ENCODE measurements at places on chromosomes 6 and 20. TPM values are rescaled to one million over a fixed set of nuclear protein-coding genes. Genes with fewer than 3 reads are reported as not detected.

DNA sequence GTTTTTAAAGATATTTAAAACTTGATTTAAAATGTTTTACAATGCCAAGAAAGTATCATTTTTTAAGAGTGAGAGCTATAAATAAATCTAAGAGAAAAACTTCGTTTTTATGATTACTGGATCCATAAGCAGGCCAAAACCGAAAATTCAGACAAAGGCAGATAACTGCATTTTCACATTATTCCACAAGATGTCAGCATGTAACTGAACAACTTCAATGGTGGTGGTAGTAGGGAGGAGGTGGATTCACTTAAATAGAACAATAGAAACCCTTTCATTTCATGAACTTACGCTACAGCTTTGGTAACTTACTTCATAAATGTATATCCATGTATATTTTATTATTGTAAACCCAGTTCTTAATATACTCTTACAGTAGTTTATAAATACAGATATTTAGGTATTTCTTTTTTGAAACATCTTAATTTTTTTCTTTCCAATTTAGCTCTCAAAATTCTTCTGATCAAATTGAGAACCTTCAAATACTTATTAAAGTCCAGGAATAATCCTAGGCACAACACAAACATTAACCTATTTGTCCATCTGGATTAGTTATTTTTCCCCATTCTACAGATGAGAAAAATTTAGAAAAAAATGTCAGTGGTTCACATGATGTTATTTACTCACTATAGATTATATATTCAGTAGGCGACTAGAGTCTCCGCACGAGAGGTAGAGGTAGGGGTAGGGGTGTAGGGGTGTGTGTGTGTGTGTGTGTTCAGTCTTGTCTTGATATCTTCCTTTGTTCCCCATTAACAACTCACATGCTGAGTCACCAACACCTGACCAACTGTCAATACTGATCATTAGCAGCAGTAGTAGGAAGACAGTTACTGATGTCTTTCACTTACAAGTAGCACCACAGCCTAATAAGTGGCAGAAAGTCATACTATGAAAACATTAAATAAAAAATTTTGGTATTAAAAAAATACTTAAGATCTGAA, 111.5 kb downstream of the ARHGAP18 start:
- peak; percentile 67 for DNase-seq

- no peak for DNase-seq
These were observed 59.7 kb upstream of the SUPT3H start for GRCh38 chr6:45437439-45437815.

DNA sequence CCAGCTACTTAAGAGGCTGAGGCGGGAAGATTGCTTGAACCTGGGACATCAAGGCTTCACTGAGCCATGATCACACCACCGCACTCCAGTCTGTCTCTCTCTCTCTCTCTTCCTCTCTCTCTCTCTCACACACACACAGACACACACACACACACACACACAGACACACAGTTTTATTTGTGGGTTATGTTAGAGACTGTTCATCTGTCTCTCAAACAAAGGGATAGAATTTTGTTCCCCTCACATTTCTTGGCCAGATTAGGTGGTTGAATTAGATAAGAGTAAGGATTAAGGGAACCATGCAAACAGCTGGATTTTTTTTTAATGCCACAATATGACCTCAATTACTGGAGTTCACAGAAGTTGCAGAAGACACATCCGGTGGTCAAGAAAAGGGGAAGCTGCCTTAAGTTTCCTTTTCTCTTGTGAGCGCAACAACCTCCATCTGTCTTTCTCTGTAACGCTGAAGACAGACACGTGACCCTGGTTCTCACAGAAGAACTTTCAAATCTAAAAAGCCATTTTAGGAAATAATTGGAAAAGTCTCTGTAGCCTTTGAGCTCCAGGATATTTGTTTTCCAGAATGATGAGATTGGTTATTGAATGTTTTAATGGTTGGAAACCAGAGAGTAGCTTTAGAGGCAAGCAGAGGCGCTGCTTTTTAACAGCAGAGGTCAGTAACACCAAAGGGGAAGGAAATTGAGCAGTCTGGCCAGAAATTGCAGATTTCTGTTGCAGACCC, 32.9 kb upstream of the LGSN start:
- peak; percentile 80 for DNase-seq

DNA sequence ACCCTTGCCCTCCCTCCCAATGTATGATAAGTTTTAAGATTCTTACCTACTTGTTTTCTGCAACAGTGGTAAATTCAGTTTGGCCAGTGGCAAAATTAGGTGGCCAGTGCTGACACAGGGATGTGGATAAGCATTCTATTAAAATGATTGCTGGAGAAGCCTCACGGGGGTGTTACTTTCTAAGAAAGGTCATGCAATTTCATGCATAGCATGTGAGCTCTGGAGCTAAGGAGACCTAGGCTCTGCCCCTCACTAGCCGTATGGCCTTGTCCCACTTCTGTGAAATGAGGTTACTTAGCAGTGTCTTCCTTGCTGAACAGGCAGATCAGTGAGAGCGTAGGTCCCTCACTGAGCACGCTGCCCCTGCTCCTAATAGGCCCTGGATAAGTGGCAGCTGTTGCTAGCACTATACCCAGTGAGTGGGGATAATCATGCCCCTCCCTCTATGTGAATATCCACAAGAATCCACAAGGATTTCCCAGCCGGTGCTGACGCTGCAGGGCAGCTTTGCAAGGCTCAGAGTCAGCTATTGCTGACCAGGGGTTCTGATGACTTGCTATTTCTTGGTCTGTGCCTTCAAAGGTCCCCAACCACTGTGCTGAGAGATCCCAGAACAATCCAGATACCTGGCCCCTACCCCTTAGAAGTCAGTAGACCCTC, 86.5 kb upstream of the MRPS10 start:
- DNase-seq, result no peak

DNA sequence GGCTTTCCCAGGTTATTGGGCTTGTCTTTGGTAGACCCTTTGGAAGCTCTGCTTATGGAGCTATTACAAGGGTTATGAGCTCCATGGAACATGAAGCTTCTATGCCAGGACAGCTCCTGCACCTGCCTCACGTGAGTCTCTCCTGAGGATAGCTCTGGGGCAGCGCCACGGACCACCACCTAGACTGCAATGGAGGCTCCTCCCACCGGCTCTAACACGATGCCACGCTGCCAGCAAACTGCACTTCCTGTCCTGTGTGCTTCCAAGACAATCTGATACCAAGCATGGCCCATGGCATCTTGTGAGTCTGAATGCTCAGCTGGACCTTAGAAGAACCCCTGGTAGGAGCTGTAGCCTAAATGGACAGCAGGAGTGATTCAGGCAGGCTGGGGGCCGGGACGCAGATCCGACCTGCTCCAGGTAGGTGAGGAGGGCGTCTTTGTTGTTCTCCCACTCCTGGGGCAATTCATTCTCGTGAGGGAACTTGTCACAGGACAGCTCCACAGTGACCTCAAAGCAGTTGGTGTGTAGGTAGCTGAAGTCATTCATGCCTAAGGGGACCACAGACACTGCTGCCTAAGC, 5.5 kb downstream of the CPXM1 start:
- no peak for DNase-seq

DNA sequence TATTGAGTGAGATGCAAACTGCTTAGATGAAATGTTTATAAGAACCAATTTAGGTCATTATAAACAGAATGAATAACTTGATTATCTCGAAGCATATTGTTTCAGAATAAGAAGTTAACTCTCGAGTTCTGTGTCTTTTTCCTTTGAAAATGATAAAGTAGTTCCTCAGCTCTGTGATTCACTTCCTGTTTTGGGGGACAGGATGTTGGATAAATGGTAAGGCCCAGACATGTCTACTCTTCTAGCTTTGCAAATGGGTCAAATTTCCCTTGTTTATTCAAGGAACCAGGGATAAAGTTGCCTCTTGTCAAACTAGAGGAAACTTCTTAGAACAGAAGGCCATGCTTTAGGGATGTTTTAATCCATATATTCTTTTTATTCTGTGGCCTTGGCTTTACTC, 246.9 kb downstream of the SOX4 start:
- DNase-seq, result no peak

DNA sequence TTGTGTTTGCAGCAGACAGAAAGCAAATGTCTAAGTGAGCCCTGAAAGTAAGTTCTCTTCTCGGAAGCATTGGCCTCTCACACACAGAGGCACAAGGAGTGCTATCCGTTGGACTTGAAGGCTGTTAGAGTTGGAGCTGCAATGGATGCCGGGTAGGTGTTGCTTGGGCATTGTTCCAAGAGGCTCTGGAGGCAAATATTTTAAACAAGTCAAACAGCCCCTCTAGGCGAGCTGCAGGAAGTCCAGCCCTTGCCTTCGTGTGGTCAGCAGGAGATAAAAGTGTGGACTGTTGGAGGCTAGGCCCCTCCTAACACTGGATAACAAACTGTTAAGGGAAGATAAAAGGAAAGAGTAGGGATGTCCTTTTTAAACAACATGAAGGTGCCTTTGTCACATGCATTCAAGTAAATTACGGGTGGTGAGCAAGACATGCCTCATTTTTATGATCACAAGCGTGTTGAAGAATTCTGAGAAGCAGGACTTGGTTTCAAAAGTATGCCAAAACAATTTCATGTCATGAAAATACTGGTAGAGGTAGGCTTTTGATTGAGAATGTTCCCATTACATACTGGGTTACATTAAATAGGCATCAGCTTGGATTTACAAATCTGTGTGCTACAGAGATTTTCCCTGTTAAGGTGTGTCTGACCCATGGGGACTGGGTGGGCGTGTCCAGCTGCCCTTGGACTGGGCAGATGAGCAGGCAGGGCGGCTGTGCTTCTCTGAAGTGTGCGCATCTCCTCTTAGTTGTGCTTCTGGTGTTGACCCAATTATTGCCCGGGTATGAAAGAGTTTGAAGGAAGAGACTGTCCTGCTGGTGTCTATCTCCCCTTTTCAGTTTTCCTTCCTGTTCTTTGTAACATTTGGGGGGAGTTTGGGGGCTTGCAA, 57.5 kb downstream of the RREB1 start:
- DNase-seq, result peak; percentile 94

- DNase-seq, result peak; percentile 9
These were observed 63.0 kb downstream of the HIVEP1 start for GRCh38 chr6:12075067-12075563.

The UBD gene
- 172 TPM for total RNA-seq

The C20orf144 gene
- total RNA-seq, result 0.09 TPM

The CYP39A1 gene
- not detected for total RNA-seq

The HEY2 gene
- 0.04 TPM for total RNA-seq
